ENCODE measurements at places on chromosomes 2 and 18.

- no peak for DNase-seq
Measured at GRCh38 chr2:60605866-60606265, 52.4 kb upstream of the BCL11A start.

GRCh38 chr2:175318542-175318941 lies 137.0 kb upstream of the ATP5MC3 start:
- DNase-seq, result no peak

DNA sequence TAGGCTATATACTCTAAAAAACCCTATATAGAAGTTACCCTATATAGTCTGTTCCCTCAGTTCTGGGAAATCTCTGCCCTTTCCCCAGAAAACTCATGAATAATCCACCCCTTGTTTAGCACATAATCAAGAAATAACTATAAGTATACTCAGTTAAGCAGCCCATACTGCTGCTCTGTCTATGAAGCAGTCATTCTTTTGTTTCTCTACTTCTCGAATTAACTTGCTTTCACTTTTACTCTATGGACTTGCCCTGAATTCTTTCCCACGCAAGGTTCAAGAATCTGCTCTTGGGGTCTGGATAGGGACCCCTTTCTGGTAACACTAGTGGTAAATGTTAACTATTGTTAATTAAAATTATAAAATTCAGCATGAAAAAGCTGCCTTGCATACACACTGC lies 17.4 kb upstream of the AP1S3 start:
- DNase-seq, result no peak

DNA sequence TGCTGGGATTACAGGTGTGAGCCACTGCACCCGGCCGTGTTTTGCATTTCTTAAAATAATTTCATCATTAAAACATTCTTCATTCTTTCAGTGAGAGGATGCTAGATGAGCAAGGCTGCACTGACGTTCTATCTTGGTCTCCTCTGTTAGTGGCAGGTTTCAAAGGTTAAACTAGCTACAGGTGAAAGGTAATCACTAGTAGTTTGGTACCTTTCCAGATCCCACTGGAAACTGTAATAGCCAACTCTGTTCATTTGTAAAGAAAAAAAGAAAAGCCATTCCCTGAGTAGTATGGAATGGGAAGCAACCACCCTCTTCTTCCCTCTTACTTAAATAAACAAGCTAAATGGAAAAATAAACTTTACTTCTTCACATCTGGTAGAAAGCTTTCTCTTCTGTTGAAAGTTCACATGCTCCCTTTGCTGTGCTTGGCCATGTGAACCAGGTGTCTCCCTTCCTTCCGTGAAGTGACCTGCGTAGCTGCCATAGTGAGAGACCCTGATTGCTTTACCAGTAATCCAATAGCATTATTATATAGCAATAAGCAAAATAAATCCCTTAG lies 94.0 kb downstream of the GREB1L start:
- no peak for DNase-seq
